ENCODE measurements at places on chromosomes 3 and 15.

DNA sequence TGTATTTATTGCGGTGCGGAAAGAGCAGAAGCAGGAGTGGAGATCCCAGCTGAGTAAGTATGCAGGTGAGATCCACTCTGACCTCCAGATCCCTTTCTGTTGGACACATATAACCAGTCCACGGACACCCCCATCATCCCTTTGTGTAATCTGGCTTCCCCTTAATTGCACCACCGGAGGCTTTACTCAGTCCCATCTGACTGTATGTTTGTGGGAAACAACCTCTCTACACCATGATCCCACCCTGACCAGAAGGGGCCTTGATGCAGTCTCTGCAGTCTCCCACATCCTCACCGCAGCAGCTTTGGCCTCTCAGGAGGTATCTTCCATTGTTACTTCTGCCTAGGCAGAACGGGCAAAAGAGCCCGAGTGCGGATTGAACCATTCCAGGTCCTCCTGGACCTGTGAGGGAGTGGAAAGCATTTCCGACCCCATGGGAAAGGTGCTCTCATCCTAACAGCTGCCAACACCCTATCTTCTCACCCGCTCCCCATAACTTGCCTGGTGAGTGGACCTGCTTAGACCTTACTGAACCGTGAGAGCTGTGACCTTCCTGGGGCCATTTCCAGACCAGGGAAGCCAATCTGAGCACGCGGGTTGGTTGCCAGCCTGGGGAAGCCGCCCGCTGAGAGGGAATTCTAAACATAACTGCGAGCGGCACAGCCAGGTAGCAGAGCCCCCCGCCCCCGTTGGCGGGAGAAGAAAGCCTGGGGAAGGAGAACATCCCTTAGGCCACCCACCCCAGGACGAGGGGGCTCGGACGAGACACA, 1.1 kb downstream of the SLCO2A1 start:
- DNase-seq: no peak

GRCh38 chr3:100044369-100044768, 69.9 kb downstream of the FILIP1L start:
- no peak for DNase-seq

GRCh38 chr15:95995375-95996168, 334.9 kb upstream of the NR2F2 start:
- DNase-seq: no peak

- no peak for DNase-seq
These were observed 253.9 kb upstream of the HES1 start for GRCh38 chr3:193882091-193882490.

GRCh38 chr3:128482666-128483656, 10.0 kb downstream of the GATA2 start:
- no peak for DNase-seq

- no peak for DNase-seq
These were observed 66.5 kb upstream of the SNTN start for GRCh38 chr3:63585927-63586326.

DNA sequence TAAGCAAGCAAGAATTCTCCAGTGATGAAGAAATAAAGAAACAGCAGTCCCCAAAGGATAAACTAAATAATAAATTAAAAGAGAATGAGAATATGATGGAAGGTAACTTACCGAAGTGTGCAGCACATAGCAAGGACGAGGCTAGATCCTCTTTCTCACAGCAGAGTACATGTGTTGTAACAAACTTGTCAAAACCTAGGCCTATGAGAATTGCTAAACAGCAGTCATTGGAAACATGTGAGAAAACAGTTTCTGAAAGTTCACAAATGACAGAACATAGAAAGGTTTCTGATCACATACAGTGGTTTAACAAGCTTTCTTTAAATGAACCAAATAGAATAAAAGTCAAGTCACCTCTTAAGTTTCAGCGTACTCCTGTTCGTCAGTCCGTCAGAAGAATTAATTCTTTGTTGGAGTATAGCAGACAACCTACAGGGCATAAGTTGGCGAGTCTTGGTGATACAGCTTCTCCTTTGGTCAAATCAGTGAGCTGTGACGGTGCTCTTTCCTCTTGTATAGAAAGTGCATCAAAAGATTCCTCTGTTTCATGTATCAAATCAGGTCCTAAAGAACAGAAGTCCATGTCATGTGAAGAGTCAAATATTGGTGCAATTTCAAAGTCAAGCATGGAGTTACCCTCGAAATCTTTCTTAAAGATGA, 4.5 kb upstream of the SCG5 start:
- no peak for DNase-seq

DNA sequence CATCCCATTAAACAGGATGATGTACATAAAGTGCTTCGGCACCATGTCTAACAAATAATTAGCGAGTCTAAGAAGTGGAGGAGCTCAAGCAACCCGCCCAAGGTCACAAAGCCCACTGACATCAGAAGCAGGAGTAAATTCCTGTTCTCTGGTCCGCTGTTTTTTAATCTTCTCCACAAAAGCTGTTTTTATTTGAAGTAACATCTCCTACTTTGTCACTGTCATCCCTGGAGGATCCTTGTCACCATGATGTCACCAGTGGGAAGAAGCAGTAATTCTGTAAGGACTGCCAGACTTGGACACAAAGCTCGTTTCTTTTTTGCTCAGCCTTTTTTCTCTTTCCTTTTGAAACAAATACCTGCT, 216.2 kb downstream of the STT3B start:
- DNase-seq: no peak

- DNase-seq: no peak
These were observed 8.9 kb downstream of the PRKCD start for GRCh38 chr3:53169832-53170324.

- DNase-seq: no peak
These were observed 5.0 kb downstream of the ZDHHC3 start for GRCh38 chr3:44970926-44971490.

DNA sequence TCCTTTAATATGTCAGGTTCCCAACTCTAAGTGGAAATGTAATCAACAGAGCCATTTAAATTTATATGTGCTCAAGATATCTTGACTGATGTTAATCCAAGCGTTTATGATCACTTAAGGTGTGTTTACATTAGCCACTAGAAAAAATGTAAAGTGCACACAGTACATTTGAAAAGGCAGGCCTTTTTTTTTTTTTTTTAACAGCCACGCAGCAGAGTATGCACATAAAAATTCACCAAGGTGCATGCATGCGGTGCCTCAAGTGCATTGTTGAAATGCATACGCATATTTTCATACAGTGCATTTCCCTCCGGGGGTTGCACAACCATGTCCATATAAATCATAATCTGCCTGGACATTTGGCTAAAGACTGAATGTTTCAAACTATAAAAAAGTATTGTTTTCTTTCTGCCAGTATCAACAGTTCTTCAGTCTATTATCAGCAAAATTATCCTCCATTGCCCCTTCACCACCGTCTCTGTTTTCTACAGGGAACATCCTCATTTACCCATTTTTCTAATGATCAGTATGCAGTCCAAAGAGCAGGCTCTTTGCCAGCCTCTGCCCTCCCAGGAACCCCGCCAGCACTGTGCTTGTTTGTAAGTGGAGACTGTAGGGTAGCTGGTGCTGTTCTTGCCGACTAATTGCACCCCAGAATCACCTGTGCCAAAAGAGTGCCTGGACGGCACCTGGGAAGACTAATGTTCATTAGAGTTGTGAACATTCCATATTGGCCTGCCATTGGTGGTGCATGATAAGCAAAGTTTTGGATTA, 611.2 kb upstream of the CFAP20DC start:
- DNase-seq: no peak

GRCh38 chr3:31004025-31004678, 109.7 kb upstream of the GADL1 start:
- DNase-seq: peak; percentile 50

GRCh38 chr3:150278843-150279381, 129.2 kb upstream of the TSC22D2 start:
- DNase-seq: no peak

DNA sequence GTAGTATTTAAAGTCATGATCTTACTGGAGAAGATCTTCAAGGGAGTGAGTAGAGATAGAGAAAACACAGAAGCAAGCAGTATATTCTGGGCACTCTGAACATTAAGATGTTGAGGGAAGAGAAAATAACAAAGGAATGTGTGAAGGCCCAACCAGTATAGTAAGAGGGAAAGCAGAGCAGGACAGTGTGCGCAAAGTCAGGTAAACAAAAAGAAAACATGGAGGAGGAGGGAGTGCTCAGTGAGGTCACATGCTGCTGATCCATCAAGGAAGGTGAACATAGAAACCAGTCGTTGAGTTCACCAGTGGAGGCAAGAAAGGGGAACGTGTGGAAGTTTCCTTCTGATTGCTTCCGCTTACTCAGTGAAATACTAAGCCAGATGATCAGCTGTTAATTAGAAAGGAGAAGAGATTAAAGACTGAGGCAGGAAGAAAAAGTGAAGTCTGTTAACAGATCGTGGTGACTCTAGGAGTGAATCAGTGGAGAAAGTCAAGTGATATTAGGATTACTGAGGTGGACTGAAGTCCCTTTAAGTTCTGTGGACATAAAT, 47.2 kb downstream of the OPA1 start:
- no peak for DNase-seq

GRCh38 chr15:69857250-69857649, 240.5 kb downstream of the TLE3 start:
- no peak for DNase-seq

GRCh38 chr3:155106119-155106518, 26.0 kb downstream of the MME start:
- DNase-seq: no peak

GRCh38 chr3:180747805-180748361, 68.6 kb upstream of the CCDC39 start:
- no peak for DNase-seq

- no peak for DNase-seq
These were observed 772.3 kb downstream of the SI start for GRCh38 chr3:164306042-164306441.

GRCh38 chr3:125141596-125142419, 70.7 kb downstream of the SLC12A8 start:
- no peak for DNase-seq

DNA sequence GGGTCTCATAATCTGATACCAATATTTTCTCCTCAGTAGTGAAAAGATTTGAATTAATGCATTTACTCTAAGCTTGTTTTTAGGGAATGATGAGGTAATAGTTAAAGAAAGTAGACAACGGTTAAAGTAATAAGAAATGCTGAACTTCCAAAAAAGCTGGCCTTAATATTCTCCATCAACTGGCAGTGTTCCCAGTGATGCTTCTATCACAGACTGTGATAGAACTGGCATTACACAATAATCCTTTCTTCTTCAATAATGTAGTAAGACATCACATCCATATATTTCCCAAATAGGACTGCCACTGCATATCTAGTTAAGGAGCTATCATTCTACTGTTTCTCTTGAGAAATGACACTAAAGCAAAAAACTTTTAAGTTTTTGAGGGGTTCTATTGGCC, 188.7 kb downstream of the IL5RA start:
- DNase-seq: no peak

DNA sequence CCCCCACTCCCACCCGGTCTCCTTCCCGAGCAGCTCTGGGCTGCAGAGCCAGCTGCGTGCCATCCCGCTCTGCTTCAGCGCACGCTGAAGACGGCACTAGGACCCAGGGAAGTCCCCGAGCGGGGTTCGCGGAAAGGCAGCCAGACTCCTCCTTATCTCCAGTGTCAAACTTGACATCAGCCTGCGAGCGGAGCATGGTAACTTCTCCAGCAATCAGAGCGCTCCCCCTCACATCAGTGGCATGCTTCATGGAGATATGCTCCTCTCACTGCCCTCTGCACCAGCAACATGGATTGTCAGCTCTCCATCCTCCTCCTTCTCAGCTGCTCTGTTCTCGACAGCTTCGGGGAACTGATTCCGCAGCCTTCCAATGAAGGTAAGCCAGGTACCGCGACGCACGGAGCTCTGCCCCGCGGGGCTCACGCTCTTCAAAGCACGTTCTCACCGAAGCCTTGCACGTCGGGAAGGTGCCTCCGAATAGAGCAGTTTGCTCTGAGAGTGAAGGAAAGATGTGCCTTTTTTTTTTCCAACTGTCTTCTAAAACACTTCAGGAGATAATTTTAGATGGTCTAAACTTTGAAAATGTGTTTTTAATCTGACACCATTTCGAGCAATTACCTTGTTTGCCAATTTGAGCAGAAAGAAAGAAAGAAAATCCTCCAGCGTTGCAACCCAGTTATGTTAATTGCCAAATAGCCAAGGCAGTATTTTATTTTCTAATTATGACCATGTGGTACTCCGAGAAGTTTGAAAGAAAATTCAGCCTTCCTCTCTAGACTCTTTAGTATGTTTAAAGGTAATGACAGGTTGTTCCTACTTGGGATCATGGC, at the start of gene EPHA3:
Gene EPHA3, plus strand, starts transcription at position 161 of the 830 bp plus-strand sequence. Its CDS starts 128 bp downstream, at position 289.
- no peak for DNase-seq

DNA sequence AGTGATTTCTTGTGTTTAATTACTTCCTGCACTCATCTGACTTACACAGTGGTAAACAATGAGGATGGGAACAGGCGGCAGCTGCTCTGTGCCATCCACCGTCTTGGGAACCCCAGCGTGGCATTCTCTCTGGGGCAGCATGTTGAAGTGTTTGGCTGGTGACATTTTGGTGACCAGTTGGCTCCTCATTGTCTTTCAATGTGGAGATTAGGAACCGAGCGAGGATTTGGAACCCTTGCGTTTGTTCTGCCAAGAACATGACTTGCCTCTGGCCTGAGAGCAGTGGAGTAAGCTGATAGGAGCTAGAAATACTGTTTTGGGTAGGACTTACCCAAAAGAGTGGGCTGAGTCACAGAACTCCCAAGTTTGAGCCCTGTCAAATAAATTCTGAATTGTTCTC, 88.8 kb downstream of the IGF1R start:
- no peak for DNase-seq

GRCh38 chr15:74937272-74937589, 642 bp downstream of the COX5A start:
- no peak for DNase-seq

All from keratinocyte (primary cell).